GM20000 (cell line): ENCODE measurements at places on chromosomes 6 and 20.
A peak's percentile ranks its signal among the peaks of the same experiment; 100 is the strongest.

DNA sequence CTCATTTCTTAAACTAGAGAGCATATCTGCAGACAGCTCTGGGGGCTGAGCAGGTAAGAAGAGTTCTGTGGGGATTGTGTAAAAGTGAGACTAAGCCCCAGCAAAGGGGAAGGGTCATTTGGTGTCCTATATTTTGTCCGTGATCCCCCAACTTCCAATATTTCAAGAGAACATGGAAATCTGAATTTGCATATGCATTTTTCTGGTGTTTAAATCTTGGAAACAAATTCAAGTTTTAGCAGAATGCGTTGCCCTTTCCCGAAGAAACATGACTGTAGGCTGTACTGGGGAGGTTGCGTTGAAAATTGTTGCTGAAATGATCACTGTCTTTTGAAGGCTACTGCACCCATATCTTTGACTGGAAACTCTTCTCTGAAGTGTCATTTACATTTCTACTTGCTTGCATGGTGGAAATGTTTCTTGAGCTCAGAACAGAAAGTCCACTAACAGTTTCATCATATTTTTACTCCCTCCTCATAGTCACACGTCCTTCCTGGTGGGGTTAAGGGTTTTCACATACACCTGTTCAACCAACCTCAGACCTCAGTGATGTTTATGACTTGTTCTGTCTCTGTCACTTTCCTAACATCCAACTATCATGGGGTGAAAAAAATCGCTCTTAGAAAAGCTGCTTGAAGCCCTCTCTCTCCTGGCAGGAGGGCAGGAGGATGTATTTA lies 140.3 kb downstream of the BCAS1 start:
- DNase-seq: peak; percentile 53

DNA sequence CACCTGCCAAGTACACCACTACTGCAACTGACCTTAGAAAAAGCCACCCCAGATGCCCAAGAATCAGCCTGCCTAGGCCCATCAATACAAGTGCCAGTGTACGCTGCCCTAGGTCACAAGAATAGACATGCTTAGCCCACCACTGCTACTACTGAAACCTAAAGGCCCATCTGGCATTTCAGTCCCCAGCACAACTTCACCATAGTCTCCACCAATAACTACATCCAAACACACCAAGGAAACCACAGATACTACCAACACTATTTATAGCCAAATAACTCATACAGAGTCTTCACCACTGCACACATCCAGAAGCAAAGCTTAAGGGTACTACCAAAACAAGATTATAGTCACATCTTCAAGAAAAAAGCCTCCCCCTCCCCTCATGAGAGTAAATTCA lies 28.2 kb downstream of the TREML4 start:
- peak; percentile 38 for DNase-seq

DNA sequence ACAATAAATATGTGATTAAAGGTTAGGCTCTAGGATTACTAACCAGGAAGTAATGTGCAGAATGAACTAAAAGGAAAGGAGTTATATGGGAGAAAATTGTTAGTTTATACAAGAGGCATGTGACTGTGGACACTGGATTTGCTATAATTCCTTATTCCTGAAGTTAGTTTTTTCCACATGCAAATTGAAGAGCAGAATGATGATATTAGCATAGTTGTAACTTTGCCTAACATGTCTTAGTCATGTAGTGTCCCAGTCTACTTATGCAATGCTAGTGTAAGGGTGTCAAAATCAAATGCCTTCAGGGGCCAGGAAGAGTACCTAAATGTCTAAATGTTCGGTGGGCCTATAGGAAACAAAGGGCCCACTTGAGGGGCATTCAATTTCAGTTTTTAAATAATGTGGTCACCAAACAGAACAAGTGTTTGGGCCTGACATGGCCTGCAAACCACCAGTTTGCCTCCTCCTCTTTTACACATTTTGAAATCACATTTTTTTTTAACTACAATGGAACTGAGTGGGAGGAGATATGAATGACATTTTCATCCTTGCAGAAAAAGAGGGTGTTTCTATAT lies 28.0 kb upstream of the CEP85L start:
- DNase-seq: no peak

GRCh38 chr6:166365221-166365620 lies 17.5 kb downstream of the MPC1 start:
- no peak for DNase-seq

DNA sequence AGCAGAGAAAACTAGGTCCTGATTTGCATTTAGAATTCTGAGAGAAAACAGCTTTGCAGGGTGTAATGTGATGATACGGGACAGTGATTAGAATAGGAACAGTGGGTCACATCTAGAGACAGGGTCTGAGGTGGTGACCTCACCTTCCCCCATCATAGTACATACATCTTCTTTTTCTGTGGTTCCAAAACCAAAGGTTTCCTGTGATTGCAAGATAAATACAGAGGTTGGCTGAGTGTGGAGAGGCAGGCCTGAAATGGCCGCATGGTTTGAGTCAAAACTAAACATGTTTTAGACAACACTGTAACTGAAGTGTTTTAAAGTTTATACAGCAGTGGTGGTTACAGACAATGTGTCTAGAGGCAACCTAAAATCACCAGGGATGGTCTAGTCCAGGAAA lies 10.4 kb upstream of the NT5DC1 start:
- no peak for DNase-seq

DNA sequence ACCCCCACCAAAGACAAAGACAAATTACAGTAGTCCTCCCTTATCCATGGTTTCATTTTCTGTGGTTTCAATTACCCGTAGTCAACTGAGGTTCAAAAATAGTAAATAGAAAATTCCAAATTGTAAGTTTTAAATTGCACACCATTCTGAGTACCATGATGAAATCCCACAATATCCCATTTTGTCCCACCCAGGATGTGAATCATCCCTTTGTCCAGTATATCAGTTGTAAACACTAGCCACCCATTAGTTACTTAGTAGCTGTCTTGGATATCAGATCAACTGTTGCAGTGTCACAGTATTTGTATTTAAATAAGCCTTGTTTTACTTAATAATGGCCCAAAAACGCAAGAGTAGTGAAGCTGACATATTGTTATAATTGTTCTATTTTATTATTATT lies 364.0 kb upstream of the ARID1B start:
- DNase-seq: no peak

GRCh38 chr20:7220755-7221154 lies 453.3 kb downstream of the BMP2 start:
- DNase-seq: no peak

DNA sequence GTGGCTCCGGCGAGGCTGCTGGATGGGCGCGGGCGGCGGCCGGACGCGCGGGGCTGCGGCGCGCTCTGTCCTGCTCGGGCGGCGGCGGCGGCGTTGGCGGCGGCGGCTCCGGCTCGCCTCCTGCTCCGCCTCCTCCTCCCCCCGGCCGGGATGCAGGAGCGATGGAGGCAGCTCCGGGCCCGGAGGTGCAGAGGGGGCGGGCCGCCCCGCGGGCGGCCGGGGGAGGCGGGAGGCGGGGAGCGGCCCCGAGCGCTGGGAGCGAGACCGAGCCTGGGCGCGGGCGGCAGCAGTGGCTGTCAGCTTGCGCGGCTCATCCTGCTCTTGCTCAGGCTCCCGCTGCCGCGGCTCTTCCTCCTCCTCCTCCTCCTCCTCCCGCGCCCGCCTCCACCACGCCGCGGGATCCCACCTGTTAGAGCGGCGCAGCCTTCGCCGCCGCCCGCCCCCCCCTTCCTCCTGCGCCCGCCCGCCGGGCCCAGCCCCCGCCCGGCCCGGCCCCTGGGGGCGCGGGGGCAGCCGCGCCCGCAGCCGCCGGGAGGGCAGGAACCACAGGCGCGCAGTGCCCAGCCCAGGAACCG lies at the start of gene NOL4L:
TSS of gene NOL4L (minus strand) at position 323 of the 575 bp plus-strand sequence. CDS start 443 bp downstream, outside the sequence.
- DNase-seq: peak; percentile 72

GRCh38 chr20:47212606-47213207 lies 143.8 kb downstream of the ZMYND8 start:
- DNase-seq: no peak
